Fibroblast of lung (primary cell): ENCODE measurements at places on chromosomes 7 and 10.

DNA sequence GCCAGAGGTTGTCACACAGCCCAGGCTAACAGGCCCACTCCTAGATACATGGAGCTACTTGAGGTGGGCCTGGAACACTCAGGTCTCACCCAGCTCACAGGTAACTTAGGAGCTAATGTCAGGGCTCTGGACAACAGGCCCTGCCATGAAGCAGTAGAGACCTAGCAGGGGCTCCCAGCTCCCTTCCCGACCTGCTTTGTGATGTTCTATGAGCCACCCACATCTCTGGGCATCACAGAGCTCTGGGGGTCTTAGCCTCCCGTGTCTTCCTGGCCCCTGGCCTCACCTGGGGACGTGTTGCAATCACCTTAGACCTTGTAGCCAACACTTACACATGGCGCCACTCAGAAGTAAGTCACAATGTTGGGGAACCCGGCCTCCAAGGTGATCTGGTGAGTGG, 12.4 kb downstream of the WDFY4 start:
- DNase-seq, result no peak

DNA sequence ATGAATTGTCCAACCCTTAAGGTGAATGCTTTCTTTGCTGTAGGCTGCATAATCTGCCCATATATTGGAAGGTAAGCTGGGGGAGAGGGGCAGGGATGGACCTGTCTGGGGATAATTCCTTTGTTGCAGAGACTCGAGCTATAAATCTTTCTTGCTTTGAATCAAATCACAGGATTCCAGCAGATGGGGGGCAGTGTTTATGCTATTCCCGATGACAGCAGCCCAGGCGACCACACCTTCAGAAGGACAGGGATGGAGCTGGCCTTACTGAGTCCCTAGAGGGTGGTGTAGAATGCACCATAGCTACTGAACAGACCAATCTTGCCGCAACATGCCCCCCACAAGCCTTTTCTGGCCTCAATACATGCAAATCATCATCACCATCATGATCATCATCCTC, 2.5 kb downstream of the PODXL start:
- DNase-seq, result no peak

DNA sequence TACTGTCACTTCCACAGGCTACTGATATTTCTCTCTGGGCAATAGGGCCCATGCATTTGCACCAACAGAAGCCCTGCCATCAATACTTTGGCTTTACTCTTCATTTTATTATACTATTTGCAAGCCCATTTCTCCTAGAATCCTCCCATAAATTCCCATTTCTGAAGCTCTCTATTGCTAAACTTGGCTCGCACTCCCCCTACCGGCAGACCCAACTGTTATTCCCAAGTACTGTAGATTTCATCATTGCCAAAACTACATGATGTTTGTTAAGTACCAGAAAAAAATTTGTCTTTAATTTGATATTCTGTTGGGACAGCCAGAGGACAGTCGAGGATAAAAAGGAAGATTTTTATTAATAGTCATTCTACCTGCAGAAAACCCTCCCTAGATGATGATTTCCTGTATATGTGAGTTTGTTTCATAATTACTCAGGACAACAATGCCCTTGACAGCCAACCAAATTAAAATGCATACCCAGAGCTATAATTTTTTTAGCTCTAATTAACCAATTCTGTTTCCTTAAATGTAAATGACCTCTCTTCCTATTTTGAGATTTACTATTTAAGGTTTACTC, 298.6 kb downstream of the REEP3 start:
- DNase-seq, result peak; percentile 76

DNA sequence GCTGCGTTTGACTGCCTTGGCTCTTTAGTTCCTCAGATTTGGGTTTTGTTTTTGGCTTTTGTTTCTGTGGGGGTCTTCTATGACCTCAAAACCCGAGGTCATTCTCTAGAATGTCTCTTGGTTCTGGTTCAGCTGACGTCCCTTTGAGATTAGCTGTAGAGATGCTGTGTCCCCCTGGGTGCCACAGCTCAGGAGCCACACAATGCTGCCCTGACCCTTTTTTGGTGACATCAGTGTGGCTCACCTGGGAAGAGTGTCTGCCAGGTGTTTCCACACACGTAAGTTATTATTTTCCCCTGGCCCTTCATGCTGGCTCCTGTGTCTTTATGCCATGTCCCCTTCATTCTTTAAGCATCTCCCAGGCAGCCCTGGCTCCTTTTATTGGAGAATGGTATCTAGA, 89.8 kb upstream of the DDC start:
- DNase-seq, result no peak

- no peak for DNase-seq
Measured at GRCh38 chr10:45136256-45136655, 135.5 kb downstream of the ZNF22 start.

GRCh38 chr10:78071857-78072179, 38.2 kb downstream of the RPS24 start:
- no peak for DNase-seq

GRCh38 chr7:21753071-21753470, 192.6 kb downstream of the CDCA7L start:
- DNase-seq, result no peak

DNA sequence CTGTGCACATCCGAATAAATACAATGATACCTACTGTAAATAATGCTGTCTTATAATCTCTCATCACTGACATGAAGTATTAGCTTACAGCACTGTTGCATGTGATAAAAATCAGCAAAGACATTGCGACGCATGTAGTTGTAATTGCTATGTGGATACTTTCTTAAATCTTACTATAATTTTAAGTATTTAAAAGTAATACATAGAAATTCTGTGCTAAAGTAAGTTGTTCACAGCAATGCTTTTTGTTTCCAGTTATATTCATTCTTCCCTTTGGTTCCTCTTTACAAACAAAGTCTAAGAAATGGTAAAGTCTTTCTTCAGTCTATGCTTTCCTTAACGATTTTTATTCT, 113.7 kb upstream of the DGKB start:
- no peak for DNase-seq

- DNase-seq, result peak; percentile 37
Measured at GRCh38 chr10:35236739-35237138, 99.6 kb upstream of the CCNY start.

- peak; percentile 50 for DNase-seq
Measured at GRCh38 chr7:140036224-140036962, 26.4 kb downstream of the PARP12 start.

DNA sequence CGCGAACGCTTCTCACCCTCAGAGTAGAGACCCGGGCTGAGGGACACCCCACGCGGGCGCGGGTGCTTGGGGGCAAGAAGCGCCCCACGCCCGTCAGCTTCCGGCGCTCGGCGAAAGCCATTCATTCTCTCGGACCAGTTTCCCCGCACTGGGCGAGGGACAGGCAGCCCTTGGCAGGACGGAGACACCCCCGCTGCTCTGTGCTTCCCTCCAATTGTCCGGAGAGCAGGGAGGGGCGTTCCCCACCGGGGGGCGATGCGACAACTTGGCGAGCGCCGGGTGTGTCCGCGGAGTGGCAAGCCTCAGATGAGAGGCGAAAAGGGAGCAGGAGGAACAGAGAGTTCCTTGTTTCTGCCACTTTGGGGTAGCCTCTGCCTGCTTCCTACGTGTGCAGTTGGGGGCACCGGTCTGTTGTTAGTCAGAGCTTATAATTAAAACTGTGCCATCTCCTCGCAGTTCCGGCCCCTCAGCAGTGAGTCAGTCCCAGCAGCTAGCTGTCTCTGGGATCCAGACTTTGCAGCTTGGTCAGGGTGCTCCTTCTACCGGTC, 1.7 kb downstream of the GPR158 start:
- DNase-seq, result peak; percentile 4

DNA sequence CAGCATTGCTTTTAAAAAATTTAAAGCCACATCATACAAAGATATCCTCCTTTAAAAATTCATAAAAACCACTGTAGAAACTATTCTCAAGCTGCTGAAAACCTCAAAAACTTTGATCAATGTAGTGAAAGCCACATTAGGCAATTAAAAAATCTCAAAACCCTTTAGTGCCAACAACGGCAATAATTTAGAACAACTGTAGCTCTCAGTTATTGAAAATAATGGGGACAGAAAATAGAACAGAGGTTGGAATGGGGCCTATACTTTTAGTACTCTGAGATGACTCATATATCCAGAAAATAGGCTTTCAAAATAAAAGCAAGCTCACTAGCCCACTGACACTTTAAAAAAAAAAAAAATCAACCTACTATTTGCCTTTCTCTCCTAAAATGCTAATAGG, 87.5 kb downstream of the GSAP start:
- DNase-seq, result peak; percentile 68

DNA sequence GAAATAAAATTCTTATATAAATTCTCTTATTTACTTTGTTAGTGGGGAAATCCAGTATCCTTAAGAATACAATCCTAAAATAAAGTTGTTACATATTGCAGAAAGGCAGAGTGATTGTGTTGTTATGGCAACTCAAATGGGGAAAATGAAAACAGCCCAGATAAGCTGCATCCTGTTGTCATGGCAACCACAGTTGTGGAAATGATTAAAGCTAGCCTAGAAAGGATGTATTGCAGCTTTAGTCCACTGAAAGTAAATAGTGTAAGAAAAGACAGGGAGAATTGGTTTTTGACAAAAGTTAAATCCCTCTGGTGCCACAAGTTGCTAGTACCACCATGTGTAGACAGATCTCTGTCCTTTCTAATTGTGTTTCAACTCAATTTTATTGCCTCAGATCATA, 43.2 kb downstream of the BTRC start:
- DNase-seq, result peak; percentile 42

DNA sequence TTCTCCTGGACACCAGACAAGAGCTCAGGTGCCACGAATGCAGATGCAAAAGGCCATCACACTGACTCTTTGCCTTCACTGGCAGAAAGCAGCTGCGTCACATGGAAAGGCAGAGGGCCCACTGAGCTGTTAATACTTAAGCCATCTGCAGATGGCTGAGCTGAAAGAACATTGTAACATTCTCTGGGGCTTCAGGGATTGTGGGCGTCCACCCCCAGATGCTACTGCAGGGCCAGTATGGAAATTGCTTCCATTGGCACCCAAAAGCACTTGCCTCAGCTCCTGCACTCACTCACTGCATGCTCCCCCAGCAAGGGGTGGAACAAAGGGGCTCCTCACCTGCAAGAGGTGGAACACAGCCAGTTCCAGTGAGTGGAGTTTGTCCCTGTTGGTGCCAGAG, 1264.6 kb downstream of the REEP3 start:
- DNase-seq, result no peak
